ENCODE measurements at places on chromosomes 2 and 18.
A peak's percentile ranks its signal among the peaks of the same experiment; 100 is the strongest.

- no peak for DNase-seq
Measured at GRCh38 chr2:226999661-227000060, 163.8 kb downstream of the RHBDD1 start.

GRCh38 chr18:39591649-39592048 lies 2026.1 kb upstream of the CELF4 start:
- no peak for DNase-seq

GRCh38 chr2:238415036-238415764 lies 11.5 kb upstream of the ASB1 start:
- DNase-seq, result no peak

GRCh38 chr2:145744541-145745386 lies 1224.8 kb upstream of the ZEB2 start:
- DNase-seq, result no peak

DNA sequence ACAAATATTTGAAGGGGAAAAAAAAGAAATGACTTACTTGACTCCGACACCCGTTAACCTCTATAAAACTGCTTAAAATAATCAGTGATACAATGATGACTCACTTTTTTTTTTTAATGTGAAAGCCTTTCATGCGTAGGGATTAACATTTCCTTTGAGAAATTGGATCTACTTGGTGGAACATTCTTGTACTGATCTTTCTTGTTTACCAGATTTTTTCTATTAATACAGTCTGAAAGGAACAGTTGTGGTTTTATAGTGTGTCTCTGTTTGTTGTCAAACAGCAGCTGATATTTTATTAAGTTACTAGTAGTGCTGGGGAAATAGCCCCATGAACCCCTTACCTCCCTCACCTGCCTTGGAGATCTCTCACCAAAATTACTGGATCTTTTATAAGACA lies 40.2 kb upstream of the NEB start:
- no peak for DNase-seq

GRCh38 chr18:55488473-55488872 lies 99.5 kb downstream of the TCF4 start:
- no peak for DNase-seq

GRCh38 chr2:146004462-146004861 lies 1484.5 kb upstream of the ZEB2 start:
- DNase-seq, result no peak

DNA sequence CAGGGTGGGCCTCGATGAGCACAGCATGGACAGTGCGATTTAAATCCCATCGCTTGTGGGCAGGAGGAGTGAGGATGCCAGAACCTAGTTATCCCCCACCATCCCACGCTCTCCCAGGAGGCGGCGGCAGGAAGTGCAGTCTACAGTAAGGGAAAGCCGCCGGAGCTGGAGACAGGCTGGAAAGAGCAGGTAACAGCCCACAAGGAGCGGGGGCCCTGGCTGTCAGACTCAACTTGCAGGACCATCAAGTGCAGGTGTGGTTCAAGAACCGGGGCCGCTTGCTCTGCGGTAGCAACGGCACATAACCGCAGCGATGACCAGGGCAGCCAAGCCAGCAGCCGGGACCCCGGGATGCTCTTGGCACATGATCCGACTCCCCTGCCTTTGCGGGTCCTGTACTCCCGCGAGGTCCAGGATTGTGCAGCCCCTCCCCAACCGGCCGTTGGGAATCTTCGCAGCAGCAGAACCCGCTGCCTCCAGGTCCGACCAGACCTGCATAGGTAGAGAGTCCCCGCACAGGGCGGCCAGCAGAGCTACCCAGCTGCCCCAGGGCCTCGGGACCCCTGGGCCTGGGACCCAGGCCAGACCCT lies 82.1 kb downstream of the BIN1 start:
- DNase-seq, result no peak

DNA sequence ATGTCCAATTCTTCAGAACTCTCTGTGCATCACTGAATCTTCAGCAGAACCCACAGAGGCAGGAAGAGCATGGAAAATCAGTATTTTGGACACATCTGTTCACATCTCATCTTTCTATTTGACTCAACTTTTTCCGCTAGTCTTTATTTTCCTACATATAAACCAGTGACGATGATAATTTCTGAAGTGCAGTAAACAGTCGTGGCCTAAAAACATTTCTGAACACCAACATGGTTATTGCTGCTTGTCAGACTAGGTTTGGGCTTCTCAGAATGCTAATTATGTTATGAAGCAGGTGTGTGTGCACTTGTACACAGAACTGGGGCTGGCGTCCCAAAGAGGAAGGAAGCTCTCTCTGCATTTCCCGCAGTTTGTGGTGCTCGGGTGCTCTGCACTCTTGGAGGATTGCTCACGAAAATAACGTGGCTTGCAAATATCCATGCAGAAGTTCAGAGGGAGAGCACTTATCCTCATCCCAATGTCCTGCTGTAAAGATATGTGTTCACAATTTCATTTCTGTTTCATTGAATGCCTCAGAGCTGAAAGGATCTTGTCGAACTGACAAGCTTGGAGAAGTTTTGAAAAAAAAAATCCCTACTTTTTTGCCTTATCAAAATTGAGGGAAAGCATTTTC lies 50.8 kb downstream of the EDAR start:
- DNase-seq, result no peak

DNA sequence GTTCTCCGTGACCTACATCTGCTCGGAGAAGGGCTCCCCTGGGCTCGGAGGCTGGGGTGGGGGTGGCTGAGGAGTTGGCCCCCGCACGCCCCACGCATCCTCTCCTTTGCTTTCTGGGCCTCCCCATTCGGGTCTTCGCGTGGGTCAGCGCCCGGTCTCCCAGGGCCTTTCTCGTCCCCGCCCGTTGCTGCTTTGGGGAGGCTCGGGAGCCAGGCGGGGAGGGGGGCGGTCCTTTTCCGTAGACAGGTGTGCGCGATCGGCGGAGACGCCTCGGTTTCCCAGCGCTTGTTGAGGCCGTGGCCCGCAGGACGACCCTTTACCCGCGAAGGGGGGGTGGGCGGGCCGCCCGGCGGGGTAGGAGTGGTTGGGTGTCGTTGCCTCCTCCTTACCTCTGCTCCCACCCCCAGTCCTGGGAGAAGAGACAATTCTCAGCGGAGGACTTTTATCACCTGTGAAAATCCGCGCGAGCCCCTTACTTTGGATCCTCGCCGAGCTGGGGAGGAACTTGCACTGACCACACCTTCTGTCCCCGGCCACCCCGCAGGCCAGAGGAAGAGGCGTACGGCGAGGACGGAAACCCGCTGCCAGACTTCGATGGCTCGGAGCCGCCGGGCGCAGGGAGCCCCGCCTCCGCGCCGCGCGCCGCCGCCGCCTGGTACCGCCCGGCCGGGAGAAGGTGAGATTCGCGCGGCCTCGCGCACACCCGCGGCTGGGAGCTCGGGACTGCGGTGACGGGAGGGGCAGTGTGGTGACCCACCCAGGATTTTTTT lies 2.6 kb downstream of the ADCYAP1 start:
- DNase-seq, result peak; percentile 53

- DNase-seq, result no peak
Measured at GRCh38 chr2:5285872-5286769, 406.1 kb upstream of the SOX11 start.

- no peak for DNase-seq
Measured at GRCh38 chr2:20953146-20953824, 90.6 kb downstream of the APOB start.

DNA sequence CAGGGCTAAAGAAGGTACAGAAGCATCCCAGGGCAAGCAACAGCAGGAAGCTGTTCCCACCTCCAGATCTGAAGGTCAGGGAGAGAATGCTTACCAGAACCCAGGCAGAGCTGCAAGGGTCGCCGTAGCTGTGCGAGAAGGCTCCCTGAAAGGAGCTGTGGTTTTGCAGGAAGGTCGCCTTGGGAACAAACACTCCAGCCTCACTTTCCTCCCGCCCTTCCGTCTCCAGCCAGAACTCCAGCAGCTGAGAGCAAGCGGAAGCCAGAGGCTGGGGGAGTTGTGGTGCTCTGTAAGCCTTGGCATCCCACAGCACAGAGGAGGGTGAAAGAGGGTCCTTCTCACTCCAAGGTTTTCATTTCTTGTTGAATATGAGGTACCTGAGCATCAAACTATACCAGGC lies 18.3 kb upstream of the ICOS start:
- DNase-seq, result no peak

DNA sequence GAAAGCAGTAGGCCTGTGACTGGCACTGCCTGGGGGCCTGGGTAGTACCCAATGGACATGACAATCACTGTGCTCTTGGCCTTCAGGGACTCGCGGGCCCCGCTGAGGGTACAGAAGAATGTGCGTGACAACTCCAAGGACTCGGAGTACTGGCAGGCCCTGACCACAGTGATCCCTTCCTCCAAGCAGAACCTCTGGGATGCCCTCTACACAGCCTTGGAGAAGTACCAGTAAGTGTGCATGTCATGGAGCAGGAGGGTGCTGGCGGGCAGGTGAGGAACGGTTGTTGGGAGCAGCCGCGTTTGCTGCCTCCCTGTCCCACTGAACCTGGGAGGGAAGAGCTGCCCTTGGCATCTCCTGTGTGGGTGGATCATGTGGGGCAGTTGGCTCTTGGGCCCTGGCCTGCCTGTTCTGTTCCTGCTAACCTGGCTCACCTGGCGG lies 23.3 kb downstream of the OTOF start:
- DNase-seq, result no peak

DNA sequence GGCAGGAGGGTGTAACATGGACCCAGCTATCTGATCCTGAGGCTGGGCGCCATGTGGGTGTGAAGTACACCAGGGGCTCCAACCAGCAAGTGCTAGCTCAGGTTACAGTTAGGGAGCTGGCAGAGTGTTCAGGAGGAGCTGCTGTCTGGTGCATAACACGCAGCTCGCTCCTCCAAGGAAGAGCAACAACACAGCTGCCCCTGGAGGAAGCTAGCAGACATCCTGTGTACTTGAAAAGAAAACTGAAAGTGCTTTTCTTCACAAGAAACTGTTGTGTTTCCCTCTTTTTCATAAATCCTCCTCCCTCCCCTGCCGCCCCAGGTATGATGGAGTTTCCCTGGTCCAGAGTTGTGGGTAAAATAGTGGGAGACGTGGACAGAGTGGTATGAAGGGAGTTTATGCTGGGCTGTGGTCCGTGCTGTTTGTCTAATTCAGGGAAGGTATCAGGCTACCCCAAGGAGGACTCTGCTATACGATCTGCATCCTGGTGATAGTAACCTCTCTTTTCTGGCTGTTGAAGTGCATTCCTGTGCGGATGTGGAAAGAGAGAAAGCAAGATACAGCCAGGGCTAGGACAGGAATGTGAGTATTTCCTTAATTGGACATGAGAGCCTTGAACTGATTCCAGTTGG lies 6.1 kb upstream of the LBH start:
- DNase-seq, result peak; percentile 65

- DNase-seq, result no peak
Measured at GRCh38 chr18:36636237-36636817, 192.5 kb downstream of the TPGS2 start.

GRCh38 chr2:95274291-95275150 lies at the start of gene PROM2:
Gene PROM2 (plus strand): TSS chr2:95274449. CDS start chr2:95274586, 137 bp downstream.
- DNase-seq, result no peak

GRCh38 chr18:54125429-54125828 lies 99.0 kb downstream of the MBD2 start:
- DNase-seq, result no peak

DNA sequence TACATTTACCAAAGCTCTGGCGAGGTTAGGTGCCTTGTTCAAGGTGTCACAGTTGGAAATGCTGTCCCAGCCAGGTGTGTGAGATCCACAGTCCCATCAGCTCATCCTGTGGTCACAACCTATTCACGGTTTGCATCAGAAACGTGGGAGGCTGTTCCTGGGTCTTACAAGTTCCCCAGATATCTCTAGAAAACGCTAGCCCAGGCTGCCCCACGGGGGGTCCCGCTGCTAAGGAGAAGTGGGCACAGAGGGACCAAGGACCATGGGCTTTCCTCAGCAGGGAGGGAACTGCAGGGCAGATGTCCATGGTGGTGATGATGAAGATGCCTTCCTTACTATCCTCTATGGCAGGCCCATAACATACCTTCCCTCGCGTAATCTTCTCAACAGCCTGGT lies 649 bp downstream of the FECH start:
- DNase-seq, result no peak

DNA sequence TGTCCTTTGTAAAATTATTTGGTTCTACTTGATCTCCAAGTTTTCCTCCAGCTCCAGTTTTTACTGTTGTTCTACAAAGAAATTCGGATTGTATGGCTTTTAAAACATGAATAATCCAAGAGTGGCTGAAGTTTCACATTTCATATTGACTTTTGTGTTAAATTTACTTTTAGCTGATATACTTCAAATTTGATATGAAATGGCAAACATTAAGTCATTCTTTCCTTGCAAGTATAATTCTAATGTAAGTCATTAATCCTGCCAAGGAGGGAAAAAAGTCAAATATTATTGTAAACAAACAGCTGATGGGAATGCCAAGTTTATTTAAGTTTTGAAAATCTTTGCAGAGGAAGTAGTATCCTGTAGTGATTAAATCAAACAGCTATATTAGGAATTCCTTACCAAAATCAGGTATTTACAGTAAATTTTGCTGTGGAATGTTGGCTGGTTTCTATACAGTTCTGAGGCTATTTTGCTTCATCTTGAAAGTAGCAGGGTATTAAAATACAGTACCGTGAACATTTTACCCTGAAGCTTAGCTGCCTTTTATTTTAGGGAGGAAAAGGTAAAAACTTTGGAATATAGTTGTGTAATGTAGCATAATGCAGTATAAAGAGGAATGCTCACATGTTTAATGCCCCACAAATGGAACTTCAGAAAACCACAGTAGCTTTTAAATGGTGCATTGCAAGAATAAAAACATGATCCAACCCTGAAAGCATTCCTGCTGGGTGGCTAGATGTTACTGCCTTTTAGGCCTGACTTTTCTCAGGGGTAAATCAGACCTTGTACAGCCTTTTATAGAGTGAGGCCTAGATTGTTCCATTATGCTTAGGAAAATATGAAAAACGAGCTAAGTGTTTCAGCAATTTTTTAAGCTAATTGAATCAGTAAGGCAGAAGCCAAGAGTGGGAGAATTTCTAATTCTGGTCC lies 62.7 kb upstream of the NT5C1B start:
- DNase-seq, result no peak

DNA sequence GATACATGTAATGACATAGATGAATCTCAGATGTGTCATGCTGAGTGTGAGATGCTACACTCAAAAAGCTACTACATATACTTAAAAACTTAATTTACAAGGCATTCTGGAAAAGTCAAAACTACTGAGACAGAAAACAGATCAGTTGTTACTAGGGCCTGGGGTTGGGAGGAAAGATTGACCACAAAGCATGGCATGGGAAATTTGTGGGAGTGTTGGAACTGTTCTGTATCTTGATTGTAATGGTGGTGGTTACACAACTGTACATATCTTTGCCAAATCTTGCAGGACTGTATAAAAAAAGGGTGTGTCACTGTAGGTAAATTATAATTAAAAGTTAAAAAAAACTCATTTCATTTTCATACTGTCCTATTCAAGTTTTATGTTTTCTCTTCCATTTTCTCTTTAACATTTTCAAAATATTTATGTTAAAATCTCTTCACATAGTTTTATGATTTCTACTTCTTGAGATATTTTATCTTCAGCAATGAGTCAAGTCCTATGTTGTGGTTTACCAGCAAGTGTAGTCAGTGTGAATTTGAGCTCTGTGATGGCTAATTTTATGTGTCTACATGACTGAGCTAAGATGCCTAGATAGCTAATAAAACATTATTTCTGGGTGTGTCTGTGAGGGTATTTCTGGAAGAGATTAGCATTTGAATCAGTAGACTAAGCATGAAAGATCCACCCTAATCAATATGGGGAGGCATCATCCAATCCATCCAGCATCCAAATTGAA lies 58.6 kb upstream of the VRK2 start:
- no peak for DNase-seq

Measured in NCI-H2029 treated with DMSO at 0.1 percent for 48 hours (cell line).